Fibroblast of skin of right quadriceps (primary cell): ENCODE measurements at places on chromosomes 1 and 21.

GRCh38 chr1:90706437-90707362 lies 10.4 kb downstream of the BARHL2 start:
- DNase-seq, result no peak

DNA sequence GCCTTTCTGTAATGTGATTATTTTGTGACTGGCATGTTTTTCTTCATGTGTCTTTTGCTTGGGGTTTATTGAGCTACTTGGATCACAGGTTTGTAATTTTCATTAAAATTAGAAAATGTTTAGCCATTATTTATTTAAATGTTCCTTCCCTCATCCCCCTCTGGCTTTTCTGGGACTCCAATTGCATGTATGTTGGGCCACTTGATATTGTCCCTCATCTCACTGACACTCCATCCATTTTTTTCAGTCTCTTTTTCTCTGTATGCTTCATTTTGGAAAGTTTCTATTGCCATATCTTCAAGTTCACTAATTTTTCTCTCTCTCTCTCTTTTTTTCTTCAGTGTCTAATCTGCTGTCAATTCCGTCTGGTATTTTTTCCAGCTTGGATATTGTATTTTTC lies 390.1 kb downstream of the PRDM2 start:
- no peak for DNase-seq

DNA sequence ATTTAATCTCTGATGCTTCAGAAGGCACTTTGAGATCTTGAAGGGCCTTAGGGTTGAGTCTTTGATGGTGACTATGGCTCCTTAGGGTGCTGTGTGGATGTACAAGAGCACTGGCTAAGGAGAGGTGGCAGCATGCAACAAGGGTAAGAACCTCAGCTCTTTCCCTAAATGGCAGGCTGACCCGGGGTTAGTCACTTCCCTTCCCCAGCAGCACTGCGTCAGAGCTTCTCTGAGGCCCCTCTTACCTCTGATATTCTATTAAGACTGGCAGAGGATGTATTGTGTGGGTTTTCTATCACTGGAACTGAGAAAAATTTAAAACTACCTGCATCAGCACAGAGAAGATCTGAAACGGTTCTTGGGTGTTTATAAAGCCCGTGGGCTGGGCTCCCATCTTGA lies 11.8 kb downstream of the C1orf116 start:
- no peak for DNase-seq

GRCh38 chr1:204487256-204487615 lies 7.4 kb downstream of the PIK3C2B start:
- peak; percentile 42 for DNase-seq

- no peak for DNase-seq
Measured at GRCh38 chr1:220885971-220886370, 6.7 kb downstream of the HLX start.

DNA sequence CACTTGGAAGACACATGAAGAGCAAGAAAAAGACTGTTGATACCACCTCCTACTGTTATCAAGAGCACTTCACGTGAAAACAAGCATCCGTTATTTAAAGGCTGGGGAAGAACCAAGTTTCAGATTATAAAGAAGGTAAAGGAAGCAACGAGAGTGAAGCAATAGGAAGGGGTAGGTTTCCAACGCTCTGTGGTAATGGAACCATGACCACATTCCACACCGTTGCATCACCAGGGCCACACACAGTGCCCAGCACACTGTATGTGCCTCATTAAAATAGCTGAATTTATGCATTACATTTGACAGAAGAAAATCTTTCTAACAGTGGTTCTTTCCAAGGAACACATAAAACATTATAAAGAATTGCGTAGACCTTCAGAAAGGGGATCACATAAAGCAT lies 435.8 kb downstream of the MRPL39 start:
- DNase-seq, result peak; percentile 85

- DNase-seq, result no peak
Measured at GRCh38 chr1:56569661-56570060, 9.7 kb downstream of the PLPP3 start.

GRCh38 chr1:205668951-205669340 lies 11.4 kb downstream of the SLC45A3 start:
- no peak for DNase-seq

- peak; percentile 83 for DNase-seq
Measured at GRCh38 chr1:78617615-78618026, 2.6 kb upstream of the IFI44L start.

DNA sequence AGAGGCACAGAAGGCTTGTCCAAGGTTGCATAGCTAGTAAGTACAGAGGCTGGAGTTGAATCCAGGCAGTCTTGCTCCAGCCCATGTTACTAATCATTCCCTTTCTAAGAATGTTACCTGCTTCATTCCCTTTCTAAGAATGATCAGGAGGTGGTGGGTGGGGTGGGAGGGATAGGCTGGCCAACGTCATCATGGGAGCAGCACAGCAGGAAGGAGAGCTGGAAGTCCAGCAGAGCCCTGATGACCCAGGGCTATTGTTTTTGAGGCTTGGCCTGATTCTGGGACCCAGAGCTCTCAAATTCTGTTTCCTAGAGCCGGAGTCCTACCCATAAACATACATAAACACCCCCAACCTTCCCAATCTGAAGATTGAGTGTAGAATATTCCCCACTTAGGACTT lies 11.8 kb upstream of the CSF1 start:
- no peak for DNase-seq

- DNase-seq, result no peak
Measured at GRCh38 chr1:47416319-47417169, 459 bp downstream of the FOXE3 start.

DNA sequence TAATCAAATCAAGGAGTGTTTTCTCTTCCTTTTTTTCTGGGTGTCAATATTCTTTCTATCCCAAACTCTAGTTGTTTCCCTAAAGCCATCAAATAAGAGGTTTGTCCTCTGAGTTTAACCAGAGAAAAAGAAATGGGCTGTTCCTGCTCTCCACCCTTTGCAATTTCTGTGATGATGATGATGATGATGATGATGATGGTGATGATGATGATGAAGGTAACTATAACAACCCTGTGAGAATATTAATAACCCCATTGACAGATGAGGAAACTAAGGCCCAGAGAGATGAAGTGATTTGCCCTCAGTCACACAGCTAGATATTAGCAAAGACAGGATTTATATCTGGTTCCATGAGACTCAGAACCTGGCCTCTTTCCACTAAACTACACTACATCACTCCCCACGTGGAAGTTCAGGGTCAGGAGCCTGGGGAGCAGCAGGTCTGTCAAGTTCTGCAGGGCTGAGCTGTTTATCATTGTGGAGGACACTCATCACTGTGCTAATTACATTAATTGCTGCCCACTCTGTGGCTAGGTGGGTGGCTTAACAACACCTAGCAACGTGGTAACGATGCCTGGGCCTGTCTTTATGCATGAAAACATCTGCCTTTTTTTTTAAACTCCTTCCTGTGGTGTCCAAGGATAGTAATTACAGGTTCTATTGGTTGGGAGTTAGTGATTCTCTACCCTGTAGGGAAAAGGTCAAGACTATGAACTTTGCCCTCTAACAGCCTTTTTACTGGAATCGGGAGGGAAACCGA lies 19.0 kb upstream of the JUN start:
- no peak for DNase-seq

- no peak for DNase-seq
Measured at GRCh38 chr1:232547938-232548484, 81.9 kb downstream of the SIPA1L2 start.

DNA sequence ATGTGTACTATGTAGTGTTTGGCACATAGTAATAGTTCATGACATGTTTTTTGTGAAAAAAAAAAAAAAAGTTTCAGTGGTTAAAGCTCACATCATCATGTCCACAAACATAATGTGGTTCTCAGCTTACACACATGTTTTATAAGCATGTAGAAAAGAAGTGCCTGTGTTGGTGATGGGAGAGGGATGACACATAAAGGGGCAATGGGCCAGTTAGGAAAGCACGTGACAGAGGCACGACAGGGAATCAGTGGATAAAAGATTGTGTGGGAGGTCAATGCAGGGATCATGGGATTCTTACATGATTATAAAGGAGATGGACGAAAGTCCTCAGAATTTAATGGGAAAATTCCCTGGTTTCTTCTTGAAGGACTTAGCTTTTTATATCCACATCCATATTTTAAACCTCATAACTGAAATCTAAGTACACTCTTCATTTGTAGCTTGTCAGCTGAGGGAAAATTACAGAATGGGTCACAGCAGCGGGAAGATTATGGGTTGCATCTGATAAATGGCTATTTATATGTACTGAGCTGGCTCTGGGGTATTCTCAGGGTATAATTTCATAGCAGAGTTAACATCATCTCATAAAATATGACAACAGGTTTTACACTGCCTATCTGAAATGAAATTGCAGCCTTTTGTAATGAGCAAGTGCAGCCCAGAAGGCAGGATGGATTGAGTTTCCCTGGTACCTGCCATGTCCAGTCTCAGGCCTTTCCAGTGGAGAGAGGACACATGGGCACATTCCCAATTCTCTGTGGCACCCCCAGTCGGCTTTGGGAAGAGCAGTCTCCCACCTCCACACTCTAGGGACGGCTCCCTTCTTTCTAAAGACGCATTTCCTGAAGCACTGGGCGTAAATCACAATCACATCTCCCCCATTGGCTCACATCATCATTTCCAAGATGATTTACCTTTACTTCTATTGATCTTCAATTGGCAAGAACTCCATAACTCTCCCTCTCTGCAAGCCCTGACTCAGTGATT lies 42.3 kb upstream of the NHLH2 start:
- no peak for DNase-seq

GRCh38 chr1:99560207-99561040 lies 85.5 kb upstream of the PALMD start:
- no peak for DNase-seq

GRCh38 chr21:41142051-41142795 lies 25.7 kb upstream of the BACE2 start:
- peak; percentile 83 for DNase-seq

GRCh38 chr1:229815961-229816360 lies 189.9 kb downstream of the URB2 start:
- no peak for DNase-seq

DNA sequence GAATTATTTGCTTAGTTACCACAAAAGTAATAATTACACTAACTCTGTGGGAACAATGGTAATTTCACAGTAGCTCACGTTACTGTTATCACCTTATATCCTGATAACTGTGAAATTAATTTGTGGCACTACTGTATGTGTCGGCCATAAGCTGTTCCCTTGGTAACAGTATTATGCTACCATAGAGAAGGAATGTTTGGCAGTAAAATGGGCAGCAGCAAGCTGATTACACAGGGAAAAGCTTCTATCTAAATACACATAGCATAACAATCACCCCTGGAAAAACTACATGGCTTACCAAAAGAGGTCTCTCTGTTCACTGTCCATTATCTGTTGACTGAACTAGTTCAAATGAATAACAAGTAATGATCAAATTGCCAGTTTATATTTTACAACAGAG lies 124.1 kb downstream of the DPYD start:
- DNase-seq, result peak; percentile 13

DNA sequence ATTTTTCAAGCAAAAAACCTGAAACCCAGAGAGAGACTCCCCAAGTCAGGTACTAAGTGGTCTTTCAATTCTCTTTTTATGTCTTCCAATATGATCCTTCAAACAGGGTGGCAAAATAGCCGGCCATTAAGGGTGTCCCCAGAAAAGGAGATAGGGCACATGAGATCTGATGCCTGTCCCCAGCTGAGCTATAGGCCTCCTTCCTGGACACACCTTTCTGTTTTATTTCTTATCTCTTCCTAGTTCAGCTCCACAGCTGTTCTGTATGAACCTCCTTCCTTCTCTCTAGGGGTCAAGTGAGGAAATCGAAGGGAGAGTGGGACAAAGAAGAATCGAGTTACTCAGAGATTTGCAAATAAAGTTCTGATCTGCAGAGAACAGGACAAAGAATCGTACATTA lies 112.4 kb upstream of the ATP1A1 start:
- no peak for DNase-seq

- peak; percentile 46 for DNase-seq
Measured at GRCh38 chr21:35614396-35614921, 445.9 kb downstream of the SETD4 start.

DNA sequence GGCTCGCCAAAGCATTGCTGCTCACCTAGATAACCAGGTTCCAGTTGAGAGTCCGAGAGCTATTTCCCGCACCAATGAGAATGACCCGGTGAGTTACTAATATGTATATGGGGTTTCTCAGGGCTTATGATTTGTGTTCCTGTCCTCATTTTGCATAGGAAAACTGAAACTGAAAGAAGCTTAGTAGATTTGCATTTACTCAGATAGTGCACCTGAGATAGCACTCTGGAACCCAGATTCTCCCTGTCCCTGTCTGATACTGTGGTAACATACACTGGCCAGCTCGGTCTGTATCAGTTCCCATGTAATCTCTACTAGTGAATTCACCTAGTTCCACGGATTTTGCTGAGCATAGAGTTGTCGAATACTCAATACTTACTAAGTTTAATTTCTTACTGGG lies 28.1 kb downstream of the DAP3 start:
- DNase-seq, result no peak

- no peak for DNase-seq
Measured at GRCh38 chr21:38771536-38771935, 34.2 kb upstream of the ETS2 start.

DNA sequence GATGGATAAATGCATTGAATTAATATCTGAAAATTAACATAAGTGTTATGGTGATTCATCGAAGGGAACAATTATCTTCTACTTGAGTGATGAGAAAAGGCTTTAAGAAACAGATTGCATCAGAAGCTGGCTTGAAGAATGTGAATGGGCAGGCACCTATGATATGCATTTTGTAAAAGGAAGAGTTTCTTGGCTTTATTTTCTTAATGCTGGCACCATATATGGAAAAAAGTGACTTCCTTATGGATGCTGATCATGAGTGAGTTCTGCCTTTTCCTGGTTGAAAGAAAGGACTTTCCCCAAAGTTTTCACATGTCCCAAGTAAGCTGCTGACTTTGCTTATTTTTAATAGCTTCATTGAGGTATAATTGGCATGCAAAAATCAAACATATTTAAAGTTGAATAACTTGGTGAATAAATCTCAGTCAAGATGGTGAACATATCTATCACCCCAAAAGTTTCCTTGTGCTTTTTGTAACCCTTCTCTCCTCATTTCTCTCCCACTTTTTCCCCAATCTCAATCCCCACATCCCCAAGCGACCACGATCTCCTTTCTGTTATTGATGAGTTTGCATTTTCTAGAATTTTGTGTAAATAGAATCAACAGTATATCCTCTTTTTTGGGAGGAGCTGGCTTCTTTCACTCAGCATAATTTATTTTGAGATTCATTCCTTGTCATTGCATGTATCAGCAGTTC lies 74.2 kb downstream of the SPATA46 start:
- DNase-seq, result no peak

- DNase-seq, result peak; percentile 48
Measured at GRCh38 chr1:170790651-170791071, 126.7 kb downstream of the PRRX1 start.

- DNase-seq, result no peak
Measured at GRCh38 chr1:222247081-222247480, 300.8 kb downstream of the HHIPL2 start.

- DNase-seq, result peak; percentile 54
Measured at GRCh38 chr1:185670187-185670627, 64.0 kb upstream of the HMCN1 start.

- peak; percentile 28 for DNase-seq
Measured at GRCh38 chr1:46131712-46132528, 509 bp downstream of the PIK3R3 start.

- peak; percentile 69 for DNase-seq
Measured at GRCh38 chr1:119773711-119774241, 5.1 kb upstream of the HMGCS2 start.
